SJSA1 (cell line): ENCODE measurements at places on chromosomes 7 and 10.

DNA sequence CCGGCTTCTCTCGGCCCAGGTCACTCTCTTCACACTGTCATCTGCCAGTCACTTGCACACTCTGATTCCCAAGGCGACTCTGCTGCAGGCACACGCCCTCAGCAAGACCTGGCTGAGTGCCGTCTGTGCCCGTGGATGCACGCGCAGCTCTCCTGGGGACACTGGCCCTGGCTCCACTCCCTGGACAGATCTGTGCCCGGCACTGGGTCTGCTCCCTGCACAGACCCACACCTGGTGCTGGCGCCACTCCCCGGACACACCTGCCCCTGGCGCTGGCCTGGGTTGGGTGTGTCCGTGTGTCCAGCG is 133.2 kb downstream of the DNAJB6 start:
- no peaks in the 10 kb centered on the region for H3K36me3 ChIP-seq
- no peaks in the 10 kb centered on the region for H3K4me1 ChIP-seq
- no peak overlapping the region for H3K4me3 ChIP-seq

GRCh38 chr10:110818311-110819256 is 53.1 kb upstream of the PDCD4 start:
- H3K4me3 ChIP-seq = no peak overlapping the region
- H3K27ac ChIP-seq = no peak overlapping the region
- H3K36me3 ChIP-seq = peaks cover 57% of the 10 kb centered on the region
- DNase-seq = no peak

DNA sequence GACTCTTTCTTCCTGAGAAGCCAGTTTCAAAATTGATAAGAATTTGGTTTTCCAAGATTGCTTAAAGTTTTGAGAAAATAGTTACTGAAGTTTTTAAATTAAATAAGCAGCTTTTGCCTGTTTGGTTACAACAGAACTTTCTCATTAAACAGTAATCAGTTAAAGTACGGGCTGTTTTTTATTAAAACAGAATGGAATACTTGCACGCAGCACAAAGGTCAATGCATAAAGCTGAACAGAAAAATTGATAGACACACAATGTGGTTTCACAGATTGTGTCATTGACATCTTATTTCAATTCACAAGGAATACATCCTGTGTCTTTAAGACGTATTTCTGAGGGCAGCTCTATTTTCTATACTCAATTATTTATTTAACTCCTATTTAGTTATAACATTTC is 192.2 kb downstream of the PRKG1 start:
- no peaks in the 10 kb centered on the region for H3K36me3 ChIP-seq
- no peak overlapping the region for H3K4me3 ChIP-seq
- H3K27me3 ChIP-seq = no peaks in the 10 kb centered on the region
- DNase-seq = no peak

DNA sequence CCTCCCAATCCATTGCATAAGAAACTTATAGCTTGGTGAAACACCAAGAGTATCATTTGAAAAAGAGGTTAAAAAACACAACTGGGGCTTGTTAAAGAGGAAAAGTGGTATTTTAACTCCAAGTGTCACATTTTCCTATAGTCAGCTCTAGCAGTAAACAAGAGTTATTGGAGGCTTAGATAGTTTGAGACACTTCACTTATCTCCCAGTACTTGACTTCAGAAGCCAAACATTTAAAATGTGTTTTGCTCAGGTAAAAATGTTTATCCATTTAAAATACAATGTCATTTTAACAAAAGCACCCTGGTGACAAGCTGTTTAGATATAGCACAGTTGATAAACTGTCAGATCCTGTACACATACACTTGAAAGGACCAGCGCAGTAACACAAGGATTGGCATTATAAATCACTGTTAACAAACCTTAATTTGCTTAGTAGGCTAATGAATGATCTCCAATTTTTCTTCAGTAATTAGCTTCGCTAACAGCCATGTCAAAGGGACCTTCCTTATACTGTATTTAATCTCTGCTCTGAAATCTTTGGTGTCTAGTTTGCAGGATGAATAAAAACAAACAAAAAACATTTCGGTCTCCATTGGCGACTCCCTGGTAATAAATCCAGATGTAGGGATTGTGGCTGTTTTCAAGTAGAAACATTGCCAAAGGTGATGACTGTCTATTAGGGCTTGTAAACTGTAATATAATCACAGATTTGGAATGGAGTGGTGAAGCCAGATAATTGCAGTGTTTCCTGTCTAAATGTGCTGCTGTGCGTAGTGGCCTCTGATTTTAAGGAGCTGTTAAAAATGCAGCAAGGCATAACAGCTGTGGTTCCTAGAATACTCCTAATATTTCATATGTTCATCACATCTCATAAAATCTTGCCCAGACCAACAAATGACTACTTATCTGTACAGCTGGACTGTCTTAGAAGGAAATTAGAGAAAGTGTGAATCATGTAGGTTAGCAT is 545.1 kb downstream of the AUTS2 start:
- no peaks in the 10 kb centered on the region for H3K27me3 ChIP-seq
- H3K36me3 ChIP-seq = no peaks in the 10 kb centered on the region
- DNase-seq = no peak
